T-helper 22 cell (primary cell): ENCODE measurements at places on chromosomes 2 and 18.
A peak's percentile ranks its signal among the peaks of the same experiment; 100 is the strongest.

GRCh38 chr2:136253288-136254004 lies 135.5 kb upstream of the CXCR4 start:
- no peak for DNase-seq

GRCh38 chr2:176415174-176415895 lies 146.1 kb downstream of the MTX2 start:
- DNase-seq: no peak

DNA sequence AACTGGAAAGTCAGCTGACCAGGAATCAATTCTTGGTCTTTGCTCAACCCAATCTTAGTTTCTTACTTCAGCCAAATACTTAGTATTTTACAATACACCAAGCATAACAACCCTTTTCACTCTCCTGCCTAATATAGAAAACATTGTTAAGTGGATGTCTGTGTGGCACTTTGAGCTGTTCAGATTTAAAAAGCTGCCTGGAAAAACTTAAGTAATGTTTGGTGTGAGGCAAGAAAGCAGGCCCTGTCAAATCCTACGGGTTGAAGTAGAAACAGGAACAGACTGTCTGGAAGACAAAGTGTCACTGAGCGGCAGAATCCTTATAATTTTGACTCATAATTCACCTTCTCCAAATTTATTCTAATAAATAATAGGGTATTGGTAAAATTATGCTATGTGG lies 37.1 kb upstream of the FRZB start:
- DNase-seq: no peak

- no peak for DNase-seq
These were observed 36.9 kb downstream of the RAPH1 start for GRCh38 chr2:203498161-203498560.

- no peak for DNase-seq
These were observed 349.1 kb upstream of the ACVR2A start for GRCh38 chr2:147495734-147496133.

DNA sequence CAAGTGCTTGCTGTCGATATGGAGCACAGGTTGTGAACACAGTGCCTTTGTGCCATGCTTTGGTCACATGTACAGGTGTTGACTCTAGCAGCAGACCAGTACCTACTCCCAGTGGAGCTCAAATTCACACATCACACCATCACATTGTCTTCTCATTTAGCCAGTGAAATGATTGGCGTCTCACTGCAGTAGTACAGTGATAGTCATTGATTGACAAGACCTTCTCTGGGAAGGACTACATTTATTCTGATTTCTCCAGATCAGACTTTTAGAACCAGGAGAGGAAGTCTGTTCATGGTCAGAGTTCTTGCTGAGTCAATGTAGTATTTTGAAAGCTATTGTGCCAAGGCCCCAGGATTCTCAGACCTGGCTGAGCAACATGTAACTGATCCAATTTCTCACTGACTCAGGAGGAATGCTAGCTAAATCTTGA lies 75.2 kb downstream of the FMNL2 start:
- no peak for DNase-seq

- DNase-seq: no peak
These were observed 197.2 kb upstream of the POU3F3 start for GRCh38 chr2:104656571-104657163.

DNA sequence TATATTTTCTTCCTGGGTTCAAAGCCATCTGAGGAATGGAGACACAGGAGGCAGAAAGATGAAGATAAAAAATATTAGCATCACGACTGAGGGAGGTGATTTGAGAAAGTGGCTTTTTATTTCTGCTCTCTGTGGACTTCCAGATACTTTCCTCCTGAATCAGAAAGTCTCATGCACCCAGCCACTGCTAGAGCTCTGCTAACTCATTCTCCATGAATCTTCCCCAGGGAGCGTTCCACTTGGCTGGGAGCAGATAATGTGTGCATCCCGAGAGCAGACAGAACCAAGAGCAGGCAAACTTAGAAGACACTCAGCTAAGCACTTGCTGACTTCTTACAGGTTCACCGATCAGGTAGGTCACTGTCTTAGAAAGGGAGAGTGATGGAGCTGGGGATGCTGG lies 264.1 kb upstream of the THUMPD2 start:
- no peak for DNase-seq

GRCh38 chr2:157194097-157194688 lies 63.3 kb upstream of the GALNT5 start:
- DNase-seq: no peak

DNA sequence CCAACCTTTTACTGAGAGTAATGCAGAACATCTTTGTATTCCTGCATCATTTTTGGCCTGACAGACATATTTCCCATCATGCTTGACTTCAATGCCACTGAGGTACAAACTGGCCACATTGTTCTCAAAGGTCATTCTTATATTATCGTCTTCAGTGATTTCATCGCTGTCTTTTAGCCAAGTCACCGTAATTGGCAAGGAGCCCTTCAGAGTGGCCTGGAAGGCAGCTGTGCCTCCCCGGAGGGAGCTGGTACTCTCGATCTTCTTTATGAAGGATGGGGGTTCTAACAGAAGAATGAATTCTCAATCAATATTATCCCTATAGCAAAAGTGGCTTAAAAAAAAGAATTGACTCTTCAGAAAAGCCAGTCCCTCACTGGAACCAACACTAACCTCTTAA lies 75.9 kb downstream of the TTN start:
- DNase-seq: no peak

- no peak for DNase-seq
These were observed 1.8 kb downstream of the DPP4 start for GRCh38 chr2:162072181-162072702.

DNA sequence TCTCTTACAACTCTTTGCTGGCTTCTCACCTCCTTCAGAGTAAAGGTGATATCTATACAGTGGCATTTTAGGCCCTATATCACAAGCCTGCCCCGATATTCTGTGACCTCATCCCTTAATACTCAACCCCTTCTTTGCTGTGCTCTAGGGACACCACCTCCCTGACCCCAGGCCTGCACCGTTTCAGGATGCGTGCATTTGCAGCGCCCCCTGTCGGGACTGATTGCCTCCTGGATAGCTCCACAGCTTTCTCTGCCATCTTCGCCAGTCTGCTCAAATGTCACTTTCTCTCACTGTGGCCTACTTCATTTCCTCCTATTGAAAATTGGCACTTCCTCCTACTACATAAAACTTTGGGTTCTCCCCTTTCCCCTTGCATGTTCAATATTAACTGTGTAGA lies 289.6 kb downstream of the SOCS6 start:
- DNase-seq: no peak

DNA sequence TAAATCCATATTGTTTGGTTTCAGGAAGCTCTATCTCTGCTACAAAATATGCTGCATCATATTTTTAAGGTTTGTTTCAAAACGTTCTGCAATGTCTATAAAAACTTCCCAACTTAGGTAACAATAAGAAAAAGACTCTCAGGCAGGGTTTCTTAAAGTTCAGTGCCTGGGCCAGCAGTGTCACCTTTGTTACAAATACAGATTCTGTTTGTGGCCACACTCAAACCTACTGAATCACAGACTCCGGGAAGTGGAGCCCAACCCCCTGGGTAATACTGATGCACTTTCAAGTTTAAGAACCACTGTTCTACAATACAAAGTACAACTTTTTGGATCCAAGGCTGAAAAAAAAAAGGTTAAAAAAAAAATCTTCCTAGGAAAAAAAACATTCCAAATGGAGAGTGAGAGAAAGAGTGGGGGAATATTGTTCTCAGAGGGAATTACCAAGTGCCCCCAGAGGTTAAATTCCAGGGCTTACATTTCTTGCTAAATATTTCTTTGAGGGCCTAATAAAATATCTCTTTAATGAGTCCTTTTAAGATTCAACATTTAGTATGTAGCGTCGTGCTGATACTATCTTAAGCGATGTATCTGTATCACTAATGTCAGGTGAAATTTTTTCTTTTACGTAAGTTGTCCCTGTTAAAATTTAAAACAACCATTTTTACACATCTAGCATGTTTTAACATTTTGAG lies 476.7 kb downstream of the TXNL1 start:
- DNase-seq: no peak

- no peak for DNase-seq
These were observed 270.8 kb downstream of the NYAP2 start for GRCh38 chr2:225670111-225670974.

- no peak for DNase-seq
These were observed 214.5 kb downstream of the TMEM182 start for GRCh38 chr2:102975996-102976975.

DNA sequence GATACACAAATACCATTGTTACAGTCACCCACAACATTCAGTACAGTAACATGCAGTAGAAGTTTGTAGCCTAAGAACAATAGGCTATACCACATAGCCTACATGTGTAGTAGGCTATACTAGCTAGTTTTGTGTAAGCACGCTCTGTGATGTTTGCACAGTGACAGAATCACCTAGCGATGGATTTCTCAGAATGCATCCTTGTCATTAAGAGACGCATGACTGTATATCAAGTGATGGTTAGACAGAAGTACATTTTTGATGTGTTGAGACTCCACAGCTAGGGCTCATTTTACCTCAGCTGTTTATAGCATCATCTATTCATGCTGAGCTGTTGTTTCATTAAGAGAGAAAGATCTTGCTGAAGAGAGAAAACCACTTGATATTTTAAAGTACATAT lies 19.4 kb downstream of the PLEKHA3 start:
- no peak for DNase-seq

GRCh38 chr2:15159751-15160177 lies 401.4 kb downstream of the NBAS start:
- DNase-seq: no peak

DNA sequence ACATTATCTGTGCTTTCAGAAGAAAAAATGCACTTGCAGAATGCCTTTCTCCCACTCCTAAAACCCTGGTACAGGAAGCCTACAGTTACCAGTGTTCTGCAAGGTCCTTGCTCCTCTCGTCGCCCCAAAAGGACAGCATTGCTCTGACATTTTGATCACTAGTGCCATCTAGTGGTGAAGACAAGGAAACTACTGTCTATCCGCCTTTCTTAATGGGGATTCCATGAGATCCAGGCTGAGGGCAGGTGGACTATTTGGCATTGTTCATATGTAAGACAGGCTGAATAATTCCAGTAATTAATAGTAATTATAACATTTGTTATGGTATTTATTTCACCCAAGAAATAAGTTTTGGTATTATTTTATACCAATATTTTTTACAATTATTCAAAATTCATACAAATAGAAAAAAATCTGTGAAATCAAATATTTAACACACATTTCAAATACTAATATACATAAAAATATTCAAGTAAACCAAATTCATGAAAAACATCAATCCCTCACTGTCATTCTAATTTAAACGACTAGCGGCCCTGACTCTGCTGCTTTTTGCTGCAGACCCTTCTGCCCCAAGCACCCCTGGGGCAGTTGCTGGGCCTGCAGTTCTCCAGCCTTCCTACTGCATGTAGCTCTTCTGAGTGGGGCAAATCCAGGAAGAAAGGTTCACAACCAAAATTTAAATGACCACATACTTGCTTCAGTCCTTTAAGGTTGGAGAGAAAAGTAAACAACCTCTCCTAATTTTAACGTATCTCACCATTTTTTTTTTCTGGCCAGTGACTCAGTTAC lies 19.0 kb downstream of the TPGS2 start:
- DNase-seq: peak; percentile 1

- no peak for DNase-seq
These were observed 57.6 kb downstream of the TPGS2 start for GRCh38 chr18:36771245-36771644.

- no peak for DNase-seq
These were observed 1210.4 kb upstream of the ACVR2A start for GRCh38 chr2:146634230-146635097.

DNA sequence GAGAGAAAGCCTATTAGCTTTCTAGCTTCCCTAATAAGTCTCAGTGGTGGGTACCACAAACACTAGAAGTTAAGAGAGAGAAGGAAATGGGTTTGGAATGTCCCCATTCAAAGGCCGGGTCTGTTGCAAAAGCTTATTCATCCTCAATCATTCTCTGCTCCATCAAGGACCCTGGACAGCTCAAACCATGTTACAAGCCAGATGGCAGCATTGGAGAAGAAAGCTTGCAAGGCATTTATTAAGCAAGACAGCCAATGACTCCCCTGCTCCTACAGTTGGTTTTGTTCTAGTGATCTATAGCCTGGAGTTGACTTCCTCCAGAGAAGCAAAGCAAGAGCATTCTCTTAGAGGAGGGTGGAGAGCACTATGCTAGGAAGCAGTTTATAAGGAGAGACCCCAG lies 86.9 kb upstream of the LMAN1 start:
- no peak for DNase-seq

DNA sequence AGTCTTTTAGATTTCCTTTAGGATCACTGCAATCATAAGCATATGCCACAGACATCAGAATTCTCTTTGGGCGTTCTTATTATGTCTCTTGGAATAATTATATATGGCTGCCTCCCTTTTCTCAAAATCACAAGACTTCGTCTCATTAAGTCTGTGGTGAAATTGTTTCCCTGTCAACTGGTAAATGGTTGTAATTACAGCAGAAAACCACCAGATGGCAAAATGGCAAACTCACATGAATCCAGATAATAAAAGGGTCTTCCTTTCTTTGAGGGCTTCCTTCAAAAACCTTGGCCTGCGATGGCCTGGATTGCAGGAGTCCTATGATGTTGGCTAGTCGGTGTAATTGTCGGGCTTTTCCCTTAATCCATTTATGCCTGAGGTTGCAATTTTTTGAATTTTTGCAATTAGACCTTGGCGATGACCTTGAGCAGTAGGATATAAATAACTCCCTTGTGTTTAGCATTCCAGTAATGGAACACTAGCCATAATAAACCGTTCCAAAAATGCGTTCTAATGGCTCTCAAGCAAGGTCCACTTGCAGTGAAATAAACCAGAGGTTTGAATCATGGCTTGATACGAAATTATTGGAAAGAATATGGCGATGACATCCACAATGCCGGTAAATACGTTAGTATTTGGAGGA lies 656.4 kb downstream of the MBD2 start:
- no peak for DNase-seq

DNA sequence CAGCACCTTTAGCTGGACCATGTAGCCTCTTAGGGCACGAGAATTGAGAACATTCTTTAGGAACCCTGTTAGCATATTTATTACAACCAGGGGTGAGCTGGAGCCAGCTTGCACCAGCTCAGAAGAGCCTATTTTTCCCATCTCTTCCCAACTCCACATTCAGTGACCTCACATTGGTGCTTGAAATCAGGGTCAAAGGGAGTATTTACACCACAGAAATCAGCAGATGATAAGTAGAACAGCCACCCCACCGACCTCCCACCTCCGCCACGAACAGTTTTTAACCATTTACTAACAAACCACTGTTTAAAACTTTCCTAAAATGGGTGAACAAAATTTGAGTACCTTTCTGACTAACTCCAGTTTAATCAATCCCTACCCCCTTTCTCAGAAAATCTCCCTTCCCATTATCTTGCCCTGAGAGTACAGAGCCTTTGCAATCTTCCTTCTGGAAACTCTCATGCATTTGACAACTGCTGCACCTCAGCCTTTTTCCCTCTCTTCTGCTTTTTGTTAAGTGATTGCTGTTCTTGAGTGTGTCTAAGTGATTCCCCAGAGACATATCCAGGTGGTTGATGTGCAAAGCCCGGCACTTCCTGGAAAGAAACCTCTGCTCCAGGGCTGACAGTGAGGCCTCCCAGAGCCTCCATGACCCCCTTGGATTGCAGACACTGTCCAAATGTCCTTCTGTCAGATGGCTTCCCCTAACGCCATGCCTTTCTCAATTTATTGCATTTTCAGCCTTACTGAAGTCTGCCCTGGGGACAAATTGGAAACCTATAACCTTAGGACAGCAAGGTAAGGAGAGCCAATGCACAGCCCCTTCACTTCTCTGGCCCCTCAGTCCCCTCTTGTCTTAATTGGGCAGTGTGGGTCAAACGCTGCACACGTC lies 389.5 kb upstream of the TNP1 start:
- DNase-seq: no peak
